ENCODE measurements at places on chromosomes 11 and 22.

DNA sequence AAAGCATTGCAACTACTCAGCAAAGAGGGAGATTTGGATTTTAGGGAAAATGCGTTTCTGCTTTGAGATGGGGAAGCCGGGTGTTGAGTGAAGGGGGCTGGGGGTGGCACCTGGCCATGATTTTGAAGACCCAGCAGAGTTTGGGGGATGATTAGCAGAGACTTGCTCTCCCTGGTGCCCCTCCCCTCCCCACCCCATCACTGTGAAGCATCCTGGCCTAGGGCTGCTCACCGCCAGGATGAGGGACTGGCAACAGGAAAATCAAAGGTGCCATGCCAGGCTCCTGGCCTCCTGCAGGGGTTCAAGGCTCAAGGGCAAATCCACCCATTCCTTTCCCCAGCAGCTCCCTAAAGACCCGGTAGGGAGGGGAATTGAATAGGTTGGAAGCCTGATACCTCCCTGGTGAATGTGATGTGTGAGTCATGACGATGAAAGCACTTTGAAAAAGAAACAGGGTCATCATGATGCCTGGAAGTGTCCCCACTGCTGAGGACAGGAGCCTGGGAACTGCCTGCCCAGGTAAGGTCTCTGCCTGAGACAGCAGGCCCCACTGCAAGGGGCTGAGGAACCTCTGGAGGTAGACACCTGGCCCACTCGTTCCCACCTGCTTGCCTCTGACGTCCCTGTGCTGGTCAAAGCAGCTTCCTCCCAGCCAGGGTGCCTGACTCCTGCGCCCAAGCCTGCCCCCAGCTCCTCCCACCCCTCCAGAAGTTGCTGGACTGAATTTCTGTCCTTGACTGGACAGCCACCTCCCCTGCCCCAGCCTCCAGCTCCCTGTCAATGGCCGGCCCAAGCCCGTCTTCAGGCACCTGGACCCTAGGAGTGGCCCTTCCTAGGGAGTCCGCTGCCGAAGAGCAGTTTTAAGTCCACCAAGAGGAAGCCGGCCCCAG, 1.7 kb downstream of the CHST1 start:
- peak; percentile 19 for DNase-seq

- DNase-seq = no peak
These were observed 23.1 kb upstream of the ATXN10 start for GRCh38 chr22:45648301-45649117.

DNA sequence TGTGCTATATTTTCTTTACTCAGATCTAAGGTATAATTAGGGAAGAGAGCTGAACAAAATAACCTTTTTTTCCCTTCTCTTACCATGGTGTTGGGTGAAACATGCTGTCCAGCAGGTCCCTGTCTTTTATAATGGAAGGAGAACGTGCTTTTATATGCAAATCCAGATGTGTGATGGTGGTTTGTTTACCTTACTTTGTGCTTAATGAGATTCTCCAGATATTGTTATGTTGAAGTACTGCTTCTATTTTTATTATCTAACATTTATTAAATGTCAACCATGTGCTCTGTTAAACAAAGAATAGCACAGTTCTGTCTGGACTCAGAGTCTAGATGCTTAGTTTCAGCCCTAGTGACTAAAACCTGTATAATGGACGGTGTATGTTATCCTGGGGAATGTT, 10.1 kb upstream of the GRIK4 start:
- DNase-seq = no peak

DNA sequence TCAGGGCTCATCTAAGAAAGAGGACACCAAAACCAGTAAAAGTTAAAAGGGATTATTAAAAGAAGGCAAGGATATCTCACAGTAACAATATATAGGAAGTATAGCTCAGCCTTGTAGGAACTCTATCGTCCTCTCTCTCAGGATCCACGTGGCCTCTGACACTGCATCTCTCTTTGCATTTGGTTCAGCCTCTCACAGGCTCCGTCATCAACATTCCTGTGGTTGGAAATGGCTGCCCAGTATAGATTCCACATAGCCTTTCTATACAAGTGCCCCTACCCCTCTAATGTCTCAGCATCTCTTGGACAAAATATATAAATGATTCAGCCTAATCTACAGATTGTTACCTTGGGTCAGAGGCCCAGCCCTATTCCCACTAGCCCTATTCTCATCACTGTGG, 101.3 kb upstream of the DBX1 start:
- no peak for DNase-seq

DNA sequence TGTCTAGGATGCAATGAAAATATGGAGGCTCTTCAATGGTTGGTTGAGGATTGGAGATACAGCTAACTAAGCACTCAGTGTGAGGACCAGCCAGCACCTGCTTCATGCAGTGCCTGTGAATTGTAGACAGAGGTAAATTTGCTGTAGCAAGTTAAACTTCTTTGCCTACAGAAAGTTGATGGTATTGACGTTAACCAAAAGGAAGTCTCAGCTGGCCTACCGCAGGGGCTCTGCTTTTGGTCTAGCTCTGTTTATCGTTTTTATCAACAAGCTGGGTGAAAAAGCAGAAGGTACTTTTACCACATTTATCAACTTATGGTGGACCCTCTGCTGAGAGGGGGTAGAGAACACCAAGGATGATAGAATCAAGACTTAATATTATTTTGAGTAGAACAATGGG, 51.6 kb downstream of the GRAMD1B start:
- DNase-seq = no peak

GRCh38 chr22:50200461-50201190, at the start of gene SELENOO:
TSS of gene SELENOO (plus strand) at chr22:50201011. CDS start at chr22:50201037, 26 bp downstream.
- peak; percentile 96 for DNase-seq

GRCh38 chr11:36053281-36053680, 109.4 kb downstream of the LDLRAD3 start:
- no peak for DNase-seq

- no peak for DNase-seq
These were observed 19.0 kb downstream of the ZFTA start for GRCh38 chr11:63749624-63750023.

GRCh38 chr11:127017482-127017881, 16.9 kb upstream of the KIRREL3 start:
- DNase-seq = peak; percentile 82

GRCh38 chr11:68016161-68016903, 6.2 kb downstream of the ALDH3B1 start:
- DNase-seq = no peak

- no peak for DNase-seq
These were observed 5.2 kb downstream of the PPP2R1B start for GRCh38 chr11:111761036-111761435.

DNA sequence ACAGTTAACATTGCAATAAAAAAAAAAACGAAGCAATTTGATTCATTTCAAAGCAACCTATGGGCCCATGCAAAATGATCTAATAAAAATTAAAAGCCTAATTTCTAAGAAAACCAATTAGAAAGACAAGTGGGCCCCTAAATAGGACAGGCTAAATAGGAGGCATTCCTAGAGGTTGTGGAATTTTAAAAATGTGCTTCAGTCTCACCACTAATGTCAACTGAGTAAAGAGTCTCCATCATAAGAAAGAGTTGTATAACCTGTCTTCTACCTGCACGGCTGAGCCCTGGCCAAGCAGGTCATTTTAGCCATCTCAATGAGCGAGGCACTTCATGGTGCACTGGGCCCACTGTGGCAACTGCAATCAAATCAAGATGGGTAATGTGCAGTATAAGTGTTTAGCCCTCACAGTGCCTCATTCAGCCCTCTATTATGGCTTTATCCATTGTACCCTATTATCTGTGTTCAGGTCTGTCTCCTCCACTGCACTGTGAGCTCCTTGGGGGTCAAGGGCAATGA, 76.4 kb downstream of the PRSS23 start:
- DNase-seq = peak; percentile 11

GRCh38 chr22:31537019-31537535, 40.7 kb downstream of the SFI1 start:
- peak; percentile 22 for DNase-seq

- DNase-seq = peak; percentile 26
These were observed 16.6 kb downstream of the BTBD10 start for GRCh38 chr11:13446444-13446843.

GRCh38 chr22:47606426-47606825, 844.0 kb downstream of the TBC1D22A start:
- DNase-seq = no peak

- no peak for DNase-seq
These were observed 30.7 kb downstream of the FAM168A start for GRCh38 chr11:73566977-73567755.

DNA sequence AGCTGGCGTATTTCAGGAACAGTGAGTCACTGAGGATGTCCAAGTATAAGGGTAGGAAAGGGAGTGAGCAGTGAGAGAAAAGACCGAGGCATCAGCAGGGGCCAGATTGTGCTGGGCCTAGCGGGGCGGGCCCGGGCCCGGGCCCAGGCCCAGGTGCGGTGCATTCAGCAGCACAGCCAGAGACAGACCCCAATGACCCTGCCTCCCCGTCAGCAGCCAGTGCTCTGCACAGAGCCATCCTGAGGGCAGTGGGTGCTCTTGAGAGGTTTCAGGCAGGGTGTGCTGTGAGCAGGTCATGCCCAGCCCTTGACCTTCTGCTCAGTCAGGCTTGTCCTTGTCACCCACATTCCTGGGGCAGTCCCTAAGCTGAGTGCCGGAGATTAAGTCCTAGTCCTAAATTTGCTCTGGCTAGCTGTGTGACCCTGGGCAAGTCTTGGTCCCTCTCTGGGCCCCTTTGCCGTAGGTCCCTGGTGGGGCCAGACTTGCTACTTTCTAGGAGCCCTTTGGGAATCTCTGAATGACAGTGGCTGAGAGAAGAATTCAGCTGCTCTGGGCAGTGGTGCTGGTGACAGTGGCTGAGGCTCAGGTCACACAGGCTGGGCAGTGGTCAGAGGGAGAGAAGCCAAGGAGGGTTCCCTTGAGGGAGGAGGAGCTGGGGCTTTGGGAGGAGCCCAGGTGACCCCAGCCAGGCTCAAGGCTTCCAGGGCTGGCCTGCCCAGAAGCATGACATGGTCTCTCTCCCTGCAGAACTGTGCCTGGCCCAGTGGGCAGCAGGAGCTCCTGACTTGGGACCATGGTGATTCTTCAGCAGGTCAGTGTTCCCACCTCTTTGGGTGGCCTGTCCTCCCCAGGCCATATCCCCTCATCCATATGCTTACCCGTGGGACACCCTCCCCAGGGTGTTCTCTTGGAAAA, 2.1 kb downstream of the MYO7A start:
- DNase-seq = no peak

GRCh38 chr11:10155793-10156490, 138.1 kb downstream of the SBF2 start:
- no peak for DNase-seq

Data from astrocyte of the hippocampus (primary cell).